Muscle of leg (tissue), 16 donors: ENCODE measurements at places on chromosomes 2 and 18.

DNA sequence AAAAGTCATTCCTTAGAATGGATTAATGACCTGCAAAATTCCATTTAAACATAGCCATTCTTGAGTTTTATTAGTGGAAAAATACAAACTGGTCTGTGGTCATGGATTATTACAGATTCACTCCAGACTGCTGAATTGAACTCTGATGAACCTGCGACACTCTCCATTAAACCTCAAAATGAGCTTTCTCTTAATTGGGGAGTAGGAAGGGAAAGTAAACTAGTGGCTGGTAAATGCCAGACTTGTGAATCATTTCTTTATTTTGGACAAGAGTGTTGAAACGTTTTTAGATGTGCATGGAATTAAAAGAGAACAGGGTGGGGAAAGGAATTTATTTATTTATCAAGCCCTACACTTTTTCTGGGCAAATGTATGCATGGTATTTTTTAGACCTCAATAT, 321.2 kb upstream of the FANCL start:
- no peak for DNase-seq

DNA sequence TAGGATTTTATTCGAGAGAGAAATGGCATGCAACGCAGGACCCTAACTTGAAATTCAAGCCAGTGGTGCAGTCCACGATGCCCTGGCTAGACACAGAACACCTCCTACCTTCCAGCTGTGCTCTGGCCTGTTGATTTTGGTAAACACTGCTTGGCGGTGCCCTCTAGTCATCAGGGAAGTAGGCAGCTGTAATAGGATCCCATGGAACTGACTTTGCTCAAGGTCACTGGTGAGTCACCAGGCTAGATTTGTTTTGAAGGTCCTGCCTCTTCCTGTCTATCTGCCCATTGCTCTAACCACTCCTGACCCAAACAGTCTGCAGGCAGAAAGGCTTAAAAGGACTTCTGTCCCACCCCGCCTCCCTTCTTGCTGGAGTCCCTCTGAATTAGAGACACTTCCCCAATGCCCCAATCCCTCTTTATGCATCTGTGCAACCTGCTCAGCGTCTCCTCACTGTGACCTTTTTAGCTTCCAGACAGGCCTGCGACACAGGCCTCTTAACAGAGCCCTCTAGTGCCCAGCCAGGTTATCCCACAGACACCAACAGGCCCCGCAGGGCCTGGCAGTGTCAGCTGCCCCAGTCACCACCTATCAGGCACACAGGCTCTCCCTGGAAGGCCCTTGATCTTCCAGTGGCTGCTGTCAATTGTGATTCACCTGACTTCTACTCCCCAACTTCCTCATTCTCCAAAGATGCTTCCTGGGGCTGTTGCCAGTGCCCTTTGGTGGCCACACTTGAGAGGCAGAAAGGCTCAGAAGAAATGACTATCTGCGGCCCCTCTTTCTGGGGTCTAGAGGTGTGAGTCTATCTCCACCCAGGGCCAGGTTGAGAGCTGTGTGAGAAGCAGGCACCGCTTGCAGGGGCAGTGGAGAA, 5.2 kb downstream of the TMEM127 start:
- DNase-seq, result peak; percentile 58

DNA sequence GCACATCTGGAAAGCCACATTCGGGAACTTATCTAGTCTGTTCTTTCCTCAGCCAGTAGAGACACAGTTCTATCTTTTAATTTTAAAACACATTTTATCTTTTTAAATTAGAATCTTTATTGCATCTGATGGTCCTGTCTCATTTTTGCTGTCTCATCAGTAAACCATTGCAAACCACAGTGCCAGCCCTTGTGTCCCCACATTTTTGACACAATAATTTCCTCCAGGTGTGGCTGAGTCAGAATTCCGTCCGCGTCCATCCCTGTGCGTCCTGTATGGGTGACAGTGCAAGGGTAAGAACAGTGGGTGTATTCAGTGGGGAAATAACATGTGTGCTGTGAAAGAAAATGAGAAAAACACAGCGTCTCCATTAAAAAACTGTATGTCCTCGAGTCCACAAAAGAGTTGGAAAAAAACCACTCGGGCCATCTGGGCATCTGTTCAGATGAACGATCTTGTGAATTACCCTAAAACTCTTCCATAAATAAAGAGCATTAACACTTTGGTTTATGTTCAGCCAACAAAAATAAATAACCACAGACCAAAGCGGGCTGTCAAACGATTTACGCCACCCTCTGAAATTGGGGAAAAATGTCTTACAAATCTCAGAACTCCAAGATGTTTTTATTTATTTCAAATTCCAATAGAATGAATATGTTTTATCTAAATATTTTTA, 137.3 kb downstream of the ZNF516 start:
- no peak for DNase-seq

GRCh38 chr2:122692400-122693083, 937.1 kb downstream of the TSN start:
- no peak for DNase-seq

DNA sequence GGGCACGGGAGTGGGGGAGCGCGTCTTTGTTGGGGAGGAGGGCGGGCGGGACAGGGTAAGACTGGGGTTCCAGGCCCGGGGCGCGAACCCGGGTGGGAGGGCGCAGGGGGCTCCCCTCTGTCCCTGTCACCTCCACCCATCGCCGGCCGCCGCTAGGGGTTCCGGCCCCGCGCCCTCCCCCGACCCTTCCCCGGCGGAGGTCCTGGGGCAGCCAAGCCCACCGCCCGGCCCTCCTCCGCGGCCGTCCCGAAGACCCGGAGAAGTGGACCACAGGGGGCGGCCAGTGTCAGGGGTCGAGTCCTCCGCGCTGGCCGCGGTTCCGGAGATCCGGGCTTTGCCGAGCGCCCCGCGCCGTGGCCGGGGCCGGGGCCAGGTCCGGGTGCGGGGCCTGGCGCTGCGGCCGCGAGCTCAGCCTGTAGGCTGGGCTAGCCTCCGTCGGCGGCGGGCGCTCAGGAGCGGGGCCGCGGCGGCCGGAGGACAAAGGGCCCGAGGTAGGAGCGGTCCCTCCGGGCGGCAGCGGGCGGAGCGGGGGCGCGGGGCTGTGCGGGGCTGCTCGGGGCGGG, 16.6 kb upstream of the E2F6 start:
- peak; percentile 85 for DNase-seq

DNA sequence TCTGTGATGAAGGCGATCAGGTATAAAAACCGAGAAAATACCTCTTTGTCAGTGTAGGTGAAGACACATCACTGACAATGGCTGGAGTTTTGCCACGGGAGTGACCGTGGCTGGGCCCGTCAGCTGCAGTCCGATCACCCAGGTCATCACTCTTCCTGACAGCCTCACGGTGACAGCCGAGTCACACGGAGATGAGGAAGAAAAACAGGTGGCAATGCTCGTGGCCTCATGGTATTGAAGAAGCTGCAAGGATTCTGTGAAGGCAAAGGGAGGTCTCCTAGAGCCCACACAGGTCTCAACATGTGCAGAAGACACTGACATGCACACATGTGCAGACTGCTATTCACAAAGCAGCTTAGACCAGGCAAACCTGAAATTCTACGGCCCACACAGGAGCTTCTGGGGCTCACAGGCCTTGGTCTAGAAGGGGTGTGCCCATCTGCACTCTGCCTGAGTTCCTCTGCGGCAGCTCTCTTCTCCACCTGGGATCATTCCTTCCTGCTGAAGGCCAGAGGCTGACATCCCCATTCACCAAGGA, 7.4 kb downstream of the COPS9 start:
- peak; percentile 44 for DNase-seq

- no peak for DNase-seq
Observed at GRCh38 chr18:57519668-57520424, 66.7 kb downstream of the FECH start.

- DNase-seq, result no peak
Observed at GRCh38 chr18:58893388-58894099, 28.9 kb downstream of the ZNF532 start.

DNA sequence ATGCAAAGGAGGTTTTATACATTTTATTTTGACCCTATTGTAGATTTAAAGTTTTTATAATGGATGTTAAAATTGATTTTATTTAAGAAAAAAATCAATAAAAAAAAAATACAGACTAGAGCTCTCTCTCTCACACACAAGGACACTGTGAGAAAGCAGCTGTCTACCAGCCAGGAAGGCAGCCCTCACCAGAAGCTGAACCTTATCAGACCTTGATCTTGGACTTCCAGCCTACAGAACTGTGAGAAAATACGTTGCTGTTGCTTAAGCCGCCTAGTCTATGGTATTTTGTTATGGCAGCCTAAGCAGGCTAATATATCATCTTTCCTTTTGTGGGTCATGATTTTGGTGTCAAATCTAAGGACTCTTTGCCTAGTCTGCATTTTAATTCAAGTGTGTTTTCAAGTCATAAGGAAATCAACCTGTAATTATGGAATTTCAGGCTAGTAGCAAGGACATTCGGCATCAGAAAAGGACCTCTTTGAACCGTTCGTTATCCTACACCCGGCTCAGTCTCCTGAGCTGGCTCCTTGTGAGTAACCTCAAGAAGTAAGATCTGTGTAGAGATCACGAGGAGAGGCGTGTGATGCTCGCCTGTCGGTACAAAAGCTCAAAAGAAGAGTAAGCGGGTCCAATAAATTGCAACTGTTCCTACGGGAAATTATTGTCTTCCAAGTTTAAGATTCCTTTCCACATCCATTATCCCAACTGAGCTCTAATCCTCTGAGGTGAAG, 98.2 kb downstream of the PDCL3 start:
- no peak for DNase-seq

DNA sequence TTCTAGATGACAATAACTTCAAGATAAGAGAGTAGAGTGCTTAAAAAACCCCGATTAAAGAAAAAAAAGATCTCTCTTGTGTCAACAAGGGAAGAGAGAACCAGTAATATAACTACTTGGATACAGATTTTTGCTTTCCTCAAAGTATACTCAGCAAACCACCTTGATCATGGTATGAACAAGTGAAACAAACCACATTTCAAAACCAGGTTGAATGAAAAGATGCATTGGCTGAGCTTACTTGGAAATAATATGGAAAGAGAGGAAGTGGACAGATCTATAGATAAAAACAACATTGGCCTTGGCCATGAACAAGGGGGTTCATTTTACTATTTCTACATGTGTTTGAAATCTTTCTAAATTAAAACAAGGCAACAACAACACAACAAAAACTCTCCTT, 50.1 kb downstream of the ATP8B1 start:
- no peak for DNase-seq

DNA sequence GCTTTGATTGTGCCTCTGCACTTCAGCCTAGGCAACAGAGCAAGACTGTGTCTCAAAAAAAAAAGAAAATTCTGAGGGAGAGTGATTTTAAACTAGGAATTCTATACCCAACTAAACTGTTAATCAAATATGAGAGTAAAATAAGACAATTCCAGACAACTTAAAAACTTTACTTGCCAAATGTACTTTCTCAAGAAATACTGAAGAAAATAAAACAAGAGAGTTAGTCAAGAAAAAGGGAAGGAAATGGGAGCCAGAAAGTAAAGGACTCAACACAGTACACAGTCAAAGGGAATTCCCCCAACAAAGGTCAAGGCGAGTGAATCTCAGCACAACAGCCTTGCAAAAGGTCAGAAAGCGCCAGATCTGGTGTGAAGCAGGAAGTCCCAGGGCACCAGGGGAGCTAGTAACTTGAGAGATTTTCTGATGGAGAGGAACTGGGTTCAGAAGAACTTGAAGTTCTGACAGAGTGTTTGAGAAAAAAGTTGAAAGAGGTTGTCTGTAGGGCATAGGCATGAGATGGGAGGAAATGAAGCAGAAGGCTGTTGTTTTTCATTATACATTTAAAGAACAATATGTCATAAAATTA, 22.6 kb upstream of the TBC1D8 start:
- peak; percentile 38 for DNase-seq

GRCh38 chr2:109689182-109689930, 75.2 kb downstream of the SOWAHC start:
- peak; percentile 91 for DNase-seq

- no peak for DNase-seq
Observed at GRCh38 chr2:175025946-175026345, 20.8 kb upstream of the CHN1 start.

DNA sequence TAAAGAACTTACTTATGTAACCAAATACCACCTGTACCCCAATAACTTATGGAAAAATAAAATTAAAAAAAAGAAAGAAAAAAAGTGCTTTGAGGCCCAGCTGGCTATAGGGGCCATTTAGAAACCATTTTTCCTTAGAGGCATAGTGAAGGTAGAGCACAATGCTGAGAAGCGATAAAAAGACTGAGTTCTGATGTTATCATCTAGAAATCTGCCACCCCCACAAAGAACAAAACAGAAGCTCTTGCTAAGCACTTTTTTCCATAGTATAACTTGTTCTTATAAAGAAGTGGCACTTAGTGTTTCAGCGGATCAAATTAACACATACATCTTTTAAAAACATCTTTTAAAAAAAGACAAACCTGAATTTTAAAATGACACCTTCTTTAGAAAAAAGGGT, 51.4 kb downstream of the ICOS start:
- DNase-seq, result no peak

DNA sequence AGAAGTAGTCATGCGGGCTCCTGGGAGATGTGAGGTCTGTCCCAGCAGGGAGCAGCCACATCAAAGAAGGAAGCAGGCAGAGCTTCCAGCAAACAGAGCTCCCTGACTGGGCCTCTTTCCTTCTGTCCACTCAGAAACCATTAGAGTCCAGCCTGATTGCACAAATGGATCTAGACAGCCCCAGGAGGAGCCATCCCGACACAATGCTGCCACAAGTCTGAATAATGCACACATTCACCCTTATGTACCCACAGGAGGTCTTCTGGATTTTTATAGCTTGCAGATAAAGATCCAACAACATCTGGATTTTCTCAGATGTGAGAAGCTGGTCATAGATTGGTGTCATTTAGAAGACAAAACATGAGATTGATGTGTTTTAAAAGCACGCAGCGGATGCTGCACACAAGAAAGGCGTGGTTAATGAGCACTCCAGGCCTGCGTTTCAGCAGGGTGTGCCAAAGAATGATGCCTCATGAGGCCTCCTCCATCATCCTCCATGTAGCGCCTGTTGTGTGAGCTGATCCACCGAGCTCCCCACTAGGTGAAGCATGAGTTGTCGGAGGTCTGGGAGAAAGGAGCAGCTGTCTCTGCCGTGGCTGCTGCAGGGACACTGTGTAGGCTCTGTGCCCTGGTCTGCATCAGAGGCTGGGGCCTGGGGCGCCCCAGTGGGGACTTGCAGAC, 60.6 kb downstream of the MTCL1 start:
- peak; percentile 71 for DNase-seq

GRCh38 chr2:9536504-9536903, 19.1 kb downstream of the ADAM17 start:
- DNase-seq, result no peak

- DNase-seq, result no peak
Observed at GRCh38 chr2:189552991-189553404, 27.6 kb downstream of the SLC40A1 start.

DNA sequence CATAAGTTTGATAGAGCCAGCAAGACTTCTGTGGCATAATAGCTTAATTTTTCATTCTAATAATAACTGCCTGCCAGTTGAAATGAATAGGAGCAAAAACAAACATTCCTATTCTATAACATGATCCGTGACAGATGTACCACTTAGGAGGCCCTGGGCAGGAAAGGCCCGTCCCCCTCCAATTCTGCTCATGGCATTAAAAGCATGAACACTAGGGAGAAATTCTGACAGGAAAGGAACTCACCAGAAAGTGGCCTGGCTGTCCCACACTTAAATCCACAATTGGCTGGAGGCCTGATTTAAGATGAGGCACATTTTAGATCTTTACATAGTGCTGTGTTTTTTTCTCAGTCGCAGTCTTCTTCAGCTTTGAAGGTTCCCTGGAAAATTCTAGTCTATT, 261.9 kb upstream of the ETAA1 start:
- DNase-seq, result no peak
